ENCODE measurements at places on chromosomes 7 and 10.
A peak's percentile ranks its signal among the peaks of the same experiment; 100 is the strongest.

GRCh38 chr7:114414156-114415063 lies at the start of gene FOXP2:
FOXP2 (plus strand) TSS chr7:114414815; CDS start chr7:114426512, 11,697 bp downstream.
- DNase-seq: peak; percentile 71

GRCh38 chr10:78390051-78390450 lies 356.4 kb downstream of the RPS24 start:
- DNase-seq: no peak

GRCh38 chr10:131653554-131654470 lies 247.0 kb upstream of the PPP2R2D start:
- no peak for DNase-seq

DNA sequence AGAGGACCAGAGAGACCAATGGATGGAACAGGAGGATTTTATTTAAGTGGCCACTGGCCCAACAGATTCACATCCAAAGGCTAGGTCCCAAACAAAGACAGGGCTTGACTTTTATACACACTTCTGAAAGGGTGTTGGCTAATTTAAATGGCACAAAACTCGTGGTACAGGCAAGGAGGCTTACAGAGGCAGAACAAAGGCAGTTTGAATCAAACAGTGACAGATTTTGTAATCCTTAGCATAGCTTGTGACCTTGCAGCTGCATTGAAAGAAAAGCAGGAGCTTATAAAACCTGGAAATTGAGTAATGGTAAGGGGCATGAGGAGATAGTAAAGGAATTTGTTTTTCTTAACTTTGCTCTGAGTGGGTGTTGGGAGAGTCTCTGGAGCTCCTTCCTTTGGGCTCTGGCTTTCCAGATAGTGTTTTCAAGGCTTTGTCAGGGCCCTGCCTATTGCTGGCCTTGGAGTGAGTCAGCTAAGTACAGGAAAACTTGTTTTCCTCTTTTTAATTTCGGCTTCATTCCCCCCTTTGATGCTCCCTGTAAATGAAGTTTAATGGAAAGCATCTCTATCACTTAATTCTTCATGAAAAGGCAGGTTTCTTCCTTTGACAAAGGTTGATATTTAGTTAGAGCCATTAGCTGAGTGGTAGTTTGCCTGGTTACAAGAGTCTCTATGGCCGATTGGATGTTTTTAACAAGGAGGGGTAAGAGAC lies 96.9 kb downstream of the TRIM24 start:
- DNase-seq: no peak

- DNase-seq: no peak
These were observed 591.8 kb upstream of the ADARB2 start for GRCh38 chr10:2329082-2329481.

Data from NCI-H774 (cell line).